NK-92 treated with Interleukin-12 subunit alpha and Interleukin-12 subunit beta, amount 100 ng/mL, for 24 hours (cell line): ENCODE measurements at places on chromosomes 2 and 18.

- DNase-seq: no peak
Observed at GRCh38 chr2:157250836-157251235, 6.7 kb upstream of the GALNT5 start.

DNA sequence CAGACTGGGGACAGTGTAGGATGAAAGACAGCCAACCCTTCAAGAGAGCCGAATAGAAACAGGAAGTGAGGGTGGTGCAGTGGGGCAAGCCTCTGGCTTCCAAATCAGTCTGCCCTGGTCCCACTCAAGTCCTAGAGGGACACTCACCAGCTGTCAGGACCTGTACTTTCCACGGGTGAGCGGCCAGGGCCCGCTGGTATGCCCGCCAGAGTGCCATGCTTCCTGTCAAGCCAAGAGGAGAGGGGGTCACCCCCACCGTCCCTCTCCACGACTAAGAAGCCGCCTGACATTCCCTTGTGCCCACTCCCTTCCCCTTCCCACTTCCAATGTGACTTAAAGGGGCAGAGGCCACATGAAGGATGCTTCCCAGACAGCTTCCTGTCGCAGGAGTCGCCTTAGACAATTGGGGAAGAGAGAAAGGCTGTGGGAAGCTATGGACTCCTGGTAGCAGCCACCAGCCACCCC, 564 bp downstream of the MPV17 start:
- DNase-seq: no peak

GRCh38 chr2:158315000-158315399, 141.6 kb downstream of the CCDC148 start:
- DNase-seq: no peak

GRCh38 chr2:124880995-124881394, 855.9 kb downstream of the CNTNAP5 start:
- DNase-seq: no peak

DNA sequence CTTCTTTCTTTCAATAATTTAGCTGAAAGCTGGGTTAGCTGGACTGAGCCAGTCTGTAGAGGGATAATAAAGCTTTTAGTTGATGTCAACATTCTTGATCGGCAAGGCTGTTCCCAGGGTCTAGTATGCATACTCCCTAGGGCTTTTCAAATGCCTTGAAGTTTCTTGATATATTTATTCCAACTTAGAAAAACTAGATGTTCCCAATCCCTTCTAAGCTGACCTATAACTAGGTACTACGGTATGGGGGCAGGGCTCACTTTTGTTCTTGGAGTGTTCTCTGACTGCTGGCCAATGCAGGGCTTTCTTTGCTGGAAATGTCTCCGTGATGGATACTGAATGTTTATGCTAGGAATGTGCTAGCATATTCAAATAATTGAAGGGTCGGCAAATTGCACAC, 258.6 kb upstream of the TANK start:
- DNase-seq: no peak

DNA sequence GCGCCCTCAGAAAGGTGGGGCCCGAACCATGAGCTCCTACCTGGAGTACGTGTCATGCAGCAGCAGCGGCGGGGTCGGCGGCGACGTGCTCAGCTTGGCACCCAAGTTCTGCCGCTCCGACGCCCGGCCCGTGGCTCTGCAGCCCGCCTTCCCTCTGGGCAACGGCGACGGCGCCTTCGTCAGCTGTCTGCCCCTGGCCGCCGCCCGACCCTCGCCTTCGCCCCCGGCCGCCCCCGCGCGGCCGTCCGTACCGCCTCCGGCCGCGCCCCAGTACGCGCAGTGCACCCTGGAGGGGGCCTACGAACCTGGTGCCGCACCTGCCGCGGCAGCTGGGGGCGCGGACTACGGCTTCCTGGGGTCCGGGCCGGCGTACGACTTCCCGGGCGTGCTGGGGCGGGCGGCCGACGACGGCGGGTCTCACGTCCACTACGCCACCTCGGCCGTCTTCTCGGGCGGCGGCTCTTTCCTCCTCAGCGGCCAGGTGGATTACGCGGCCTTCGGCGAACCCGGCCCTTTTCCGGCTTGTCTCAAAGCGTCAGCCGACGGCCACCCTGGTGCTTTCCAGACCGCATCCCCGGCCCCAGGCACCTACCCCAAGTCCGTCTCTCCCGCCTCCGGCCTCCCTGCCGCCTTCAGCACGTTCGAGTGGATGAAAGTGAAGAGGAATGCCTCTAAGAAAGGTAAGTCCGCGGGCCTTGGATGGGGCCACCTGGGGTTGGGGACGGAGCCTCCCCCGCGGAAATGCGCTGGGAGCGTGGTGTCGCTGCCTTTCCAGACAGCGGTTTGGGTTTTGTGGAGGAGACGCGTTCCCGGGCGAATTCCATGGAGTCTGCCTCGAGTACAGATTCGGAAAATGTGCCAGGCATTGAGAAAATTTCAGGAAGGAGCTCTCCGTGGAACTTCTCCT, 559 bp downstream of the HOXD1 start:
- DNase-seq: no peak

GRCh38 chr2:144519934-144520731, at the start of gene ZEB2:
ZEB2 (minus strand) TSS chr2:144520119; CDS start chr2:144517350, 2,769 bp downstream.
- peak; percentile 53 for DNase-seq

GRCh38 chr2:53729143-53729762, 38.4 kb upstream of the CHAC2 start:
- no peak for DNase-seq

- no peak for DNase-seq
Observed at GRCh38 chr2:236052926-236053821, 115.0 kb downstream of the GBX2 start.

DNA sequence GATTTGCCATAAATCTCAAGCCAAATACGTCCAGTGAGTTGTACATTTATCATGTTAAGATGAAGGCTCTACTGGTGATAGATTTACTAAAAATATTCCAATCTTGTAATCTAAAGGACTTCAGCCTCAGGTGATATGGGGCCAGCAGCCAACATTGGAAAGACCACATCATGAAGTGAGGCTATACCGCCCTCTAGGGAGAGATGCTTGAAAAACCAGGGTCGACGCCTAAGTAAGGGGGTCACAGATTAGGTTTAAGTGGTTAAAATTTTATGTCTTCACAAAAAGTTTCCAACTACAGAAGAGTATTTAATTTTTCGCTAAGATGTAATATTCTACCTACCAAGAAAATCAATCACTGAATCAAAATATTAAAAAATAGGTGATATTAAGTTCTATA, 33.3 kb downstream of the DOCK10 start:
- no peak for DNase-seq

- no peak for DNase-seq
Observed at GRCh38 chr2:240179941-240180666, 39.6 kb upstream of the OTOS start.

GRCh38 chr2:95377216-95378123, 25.0 kb upstream of the FAHD2A start:
- no peak for DNase-seq

- no peak for DNase-seq
Observed at GRCh38 chr2:30747206-30747605, 60.0 kb downstream of the CAPN13 start.

DNA sequence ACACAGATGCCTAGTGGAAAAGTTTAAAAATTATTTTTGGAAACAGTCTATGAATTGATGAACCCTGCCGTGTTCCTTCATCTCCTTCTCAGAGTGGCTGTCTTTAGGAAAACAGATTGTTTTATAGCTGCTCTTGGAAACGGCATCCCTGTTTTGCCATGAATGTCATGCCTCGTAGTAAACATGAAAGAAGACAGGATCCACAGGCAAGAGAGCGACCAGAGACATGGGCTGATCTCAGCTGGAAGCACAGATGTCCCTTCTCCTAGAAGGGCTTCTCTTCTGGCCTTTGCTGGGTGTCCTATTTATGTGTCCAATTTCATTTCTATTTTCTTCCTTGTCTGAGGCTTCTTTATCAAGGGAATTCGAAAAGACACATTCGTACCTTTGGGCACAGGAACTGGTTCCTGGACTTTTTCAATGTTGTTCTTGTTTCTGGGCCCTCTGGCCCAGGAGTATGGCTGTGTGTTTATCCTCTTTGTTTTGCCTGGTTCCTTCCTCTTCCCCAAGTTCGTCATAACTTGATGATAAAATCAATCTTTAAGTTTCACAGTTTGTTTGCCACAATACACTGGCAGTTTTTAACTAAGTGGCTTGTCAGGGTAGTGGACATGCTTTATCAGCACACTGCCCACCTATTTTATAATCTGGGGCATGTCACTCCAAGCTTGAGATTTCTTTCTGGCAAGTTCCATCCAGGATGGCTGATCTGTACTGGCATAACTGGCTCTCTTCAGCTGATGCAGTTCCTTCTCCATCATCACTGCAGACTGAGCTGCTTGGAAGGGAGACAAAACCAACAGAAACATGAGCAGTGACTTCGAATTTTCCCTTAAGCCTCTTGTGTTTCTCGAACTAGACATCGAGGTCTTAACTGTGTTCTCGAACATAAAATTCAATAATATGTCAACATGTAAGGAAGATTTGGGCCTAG, 63.2 kb upstream of the MGAT4A start:
- no peak for DNase-seq

DNA sequence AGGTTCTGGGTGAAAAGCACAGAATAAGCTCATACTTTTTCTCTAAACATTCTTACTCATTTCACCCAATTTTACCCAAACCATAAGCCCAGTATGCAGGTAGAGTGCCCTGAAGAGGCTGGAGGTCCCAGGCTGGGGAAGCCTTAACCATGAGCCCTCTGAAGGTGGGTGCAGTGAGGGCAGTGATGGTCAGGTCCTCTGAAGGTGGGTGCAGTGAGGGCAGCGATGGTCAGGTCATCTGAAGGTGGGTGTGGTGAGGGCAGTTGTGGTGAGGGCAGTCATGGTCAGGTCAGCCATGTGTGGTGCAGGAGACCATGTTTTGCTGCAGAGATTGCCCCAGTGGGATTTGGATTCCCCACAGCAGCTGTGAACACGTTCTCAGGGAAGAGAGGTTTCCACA, 148.8 kb downstream of the SNTG2 start:
- DNase-seq: no peak

GRCh38 chr2:160141912-160142311, 58.2 kb downstream of the ITGB6 start:
- DNase-seq: no peak

GRCh38 chr2:119741001-119741400, 18.7 kb upstream of the PTPN4 start:
- no peak for DNase-seq

DNA sequence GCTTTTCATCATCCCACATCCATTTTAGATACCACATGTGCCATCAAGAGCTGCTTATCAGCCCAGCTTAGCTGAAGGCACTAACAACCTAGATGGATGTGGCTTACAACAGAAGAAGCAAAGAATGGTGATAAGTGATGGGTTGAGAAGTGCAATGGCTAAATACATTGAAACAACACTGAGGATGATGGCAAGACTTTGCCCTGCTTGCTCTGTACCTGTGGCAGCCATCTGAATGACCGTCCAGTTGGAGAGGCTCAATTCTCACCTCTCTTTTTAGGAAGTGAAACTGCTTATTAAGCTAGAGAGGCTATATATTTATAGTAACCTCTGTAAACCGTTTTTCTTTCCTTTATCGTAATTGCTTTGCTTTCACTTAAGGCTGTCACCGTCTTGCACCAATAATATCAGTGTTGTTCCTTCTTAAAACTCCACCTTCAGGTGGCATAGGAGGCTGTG, 5.7 kb downstream of the GPATCH11 start:
- DNase-seq: no peak

DNA sequence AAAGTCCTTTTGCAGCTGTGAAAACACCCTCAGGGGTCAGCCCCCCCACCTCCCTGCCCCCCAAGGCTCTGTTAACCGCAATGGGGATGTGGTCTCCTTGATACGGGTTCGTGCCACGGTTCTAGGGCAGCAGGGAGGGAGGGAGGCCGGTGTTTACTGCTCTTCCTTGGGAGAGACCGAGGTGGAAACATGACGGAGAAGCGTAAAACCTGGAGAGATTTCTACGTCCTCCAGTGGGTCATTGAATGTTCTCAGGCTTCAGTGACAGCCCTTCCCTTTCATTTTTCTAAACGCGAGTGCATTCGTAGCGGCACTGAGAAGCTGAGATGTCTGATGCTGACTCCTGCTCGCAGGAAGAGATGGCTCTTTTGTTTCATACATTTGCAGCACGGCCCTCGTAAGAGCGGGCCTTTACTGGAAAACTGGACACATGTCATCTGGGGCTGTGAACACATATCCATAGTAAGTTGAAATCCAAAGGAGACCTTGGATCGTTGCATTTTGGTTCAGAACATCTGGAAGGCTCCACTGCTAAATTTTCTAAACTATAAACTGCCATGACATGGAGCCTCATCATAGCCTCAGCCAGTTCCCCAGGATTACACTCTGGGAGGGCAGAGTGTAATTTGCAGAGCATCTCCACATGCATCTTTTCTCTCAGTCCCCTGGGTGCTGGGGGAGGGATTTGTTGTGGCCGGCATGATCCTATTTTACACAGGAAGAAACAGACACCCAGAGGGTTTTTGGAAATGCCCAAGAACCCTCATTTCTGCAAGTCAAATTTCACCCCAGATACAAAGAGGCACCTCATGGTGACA, 40.6 kb upstream of the HDAC4 start:
- DNase-seq: no peak

- DNase-seq: no peak
Observed at GRCh38 chr18:74216661-74217110, 68.4 kb downstream of the TIMM21 start.

- no peak for DNase-seq
Observed at GRCh38 chr2:150426724-150427123, 60.7 kb downstream of the RND3 start.

DNA sequence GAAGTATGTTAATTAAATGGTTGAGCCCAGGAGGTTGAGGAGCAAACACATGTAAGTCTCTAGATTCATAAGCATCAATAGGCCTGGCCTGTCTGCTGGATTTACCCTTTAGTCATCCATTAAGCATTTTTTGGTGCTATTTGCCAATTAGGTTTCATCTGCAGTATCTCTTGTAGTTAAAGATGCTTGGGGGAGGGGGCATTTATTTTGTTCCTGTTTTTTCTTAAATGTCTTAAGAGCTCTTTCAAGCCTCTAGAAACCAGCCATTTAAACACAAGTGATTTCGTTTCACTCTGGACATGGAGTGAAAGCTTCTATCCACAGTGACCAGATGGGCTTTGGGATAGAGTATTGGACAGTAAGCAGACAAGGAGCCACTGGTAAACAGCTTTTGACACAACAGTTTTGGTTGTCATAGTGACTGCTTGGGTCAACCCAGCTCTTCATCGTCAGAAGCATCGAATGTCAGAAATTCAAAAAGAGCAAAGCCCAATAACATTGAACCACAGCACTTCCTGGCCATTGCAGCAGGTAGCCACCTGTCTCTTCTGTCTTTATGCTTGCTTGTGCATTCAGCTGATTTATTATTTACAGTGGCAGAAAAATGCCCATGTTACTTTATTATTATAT, 4.9 kb downstream of the QPCT start:
- no peak for DNase-seq

DNA sequence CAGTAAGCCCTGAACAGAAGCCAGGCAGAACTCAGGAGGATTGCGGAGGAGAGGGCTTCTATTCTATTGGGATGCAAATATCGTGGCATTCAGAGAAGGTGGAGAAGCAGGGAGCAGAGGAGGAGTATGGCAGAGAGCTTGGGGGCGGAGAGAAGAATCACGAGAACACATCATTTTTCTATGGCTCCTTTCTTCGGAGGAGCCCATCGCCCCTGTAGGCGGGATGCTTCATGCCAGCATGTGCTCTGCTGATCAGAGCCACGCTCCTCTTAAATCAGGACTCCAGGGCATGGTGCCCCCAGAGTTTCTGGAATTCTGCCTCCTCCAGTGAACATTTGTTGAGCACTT, 71.1 kb downstream of the CIB4 start:
- DNase-seq: no peak

- DNase-seq: no peak
Observed at GRCh38 chr2:118312969-118313756, 224.9 kb downstream of the INSIG2 start.
